Activated naive CD8-positive, alpha-beta T cell treated with anti-CD3 and anti-CD28 coated beads for 36 hours (primary cell): ENCODE measurements at places on chromosomes 16 and 17. TPM values are rescaled to one million over a fixed set of nuclear protein-coding genes. Genes with fewer than 3 reads are reported as not detected.

DNA sequence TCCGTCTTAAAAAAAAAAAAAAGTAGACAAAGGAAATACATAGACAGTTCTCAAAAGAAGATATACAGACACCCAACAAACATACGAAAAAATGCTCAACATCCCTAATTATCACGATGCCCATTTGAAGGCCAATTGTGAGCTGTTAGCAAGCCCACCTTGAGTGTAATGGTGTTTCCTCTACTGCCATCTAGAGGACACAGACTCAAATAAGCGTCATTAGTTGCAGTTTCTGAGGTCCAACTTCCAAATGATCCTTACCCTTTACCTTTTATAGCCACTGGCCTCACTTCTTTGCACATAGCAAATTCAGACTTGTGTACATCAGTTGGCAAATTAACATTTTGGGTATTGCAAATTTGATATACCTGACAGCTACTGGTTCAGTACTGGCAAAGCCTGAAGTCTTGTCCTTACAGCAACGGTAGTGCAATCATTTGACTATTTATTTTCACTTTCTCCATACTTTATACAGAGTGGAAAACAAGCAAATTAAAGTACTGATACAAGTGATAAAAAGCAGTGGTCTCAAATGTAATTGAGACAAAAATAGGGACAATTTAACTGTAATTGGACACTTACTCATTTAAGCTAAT, 536.3 kb upstream of the EEF2KMT start:
- DNase-seq, result no peak

DNA sequence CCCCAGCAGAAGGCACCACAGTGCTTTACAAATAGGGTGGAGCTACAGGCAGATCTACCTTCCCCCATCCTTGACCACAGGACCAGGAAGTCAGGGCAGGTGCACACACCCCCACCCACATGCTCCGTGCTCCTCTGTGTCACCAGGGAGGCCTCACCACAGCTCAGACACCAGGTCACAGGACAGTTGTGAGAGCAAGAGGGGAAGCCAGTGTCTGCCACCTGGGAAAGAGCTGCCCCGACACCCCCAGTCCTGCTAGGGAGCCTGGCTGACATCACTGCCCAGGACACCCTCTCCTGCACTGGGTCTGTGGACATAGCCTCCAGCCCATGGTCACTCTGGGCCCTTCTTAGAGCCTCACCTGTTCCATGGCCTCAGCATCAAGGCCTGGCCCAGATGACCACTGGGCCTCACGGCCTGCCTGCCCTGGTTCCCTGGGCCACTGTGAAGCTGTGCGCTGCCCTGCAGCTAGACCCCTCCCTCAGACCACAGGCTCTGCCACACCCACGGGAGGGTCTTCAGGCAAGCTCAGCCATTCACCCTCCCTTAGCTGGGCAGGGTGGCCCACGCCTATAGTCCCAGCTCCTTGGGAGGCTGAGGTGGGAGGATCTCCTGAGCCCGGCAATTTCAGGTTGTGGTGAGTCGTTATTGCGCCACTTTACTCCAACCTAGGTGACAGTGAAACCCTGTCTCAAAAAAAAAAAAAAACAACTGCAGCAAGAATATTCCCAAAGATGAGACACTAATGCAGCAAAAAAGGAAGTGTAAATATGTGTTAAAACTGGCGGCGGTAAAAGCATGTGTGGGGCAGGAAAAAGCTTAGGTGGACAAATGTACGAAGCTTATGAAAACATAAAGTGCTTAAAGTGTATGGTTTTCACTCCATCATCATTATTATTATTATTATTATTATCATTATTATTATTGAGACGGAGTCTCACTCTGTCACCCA, 14.2 kb downstream of the POLR3K start:
- peak; percentile 55 for DNase-seq

DNA sequence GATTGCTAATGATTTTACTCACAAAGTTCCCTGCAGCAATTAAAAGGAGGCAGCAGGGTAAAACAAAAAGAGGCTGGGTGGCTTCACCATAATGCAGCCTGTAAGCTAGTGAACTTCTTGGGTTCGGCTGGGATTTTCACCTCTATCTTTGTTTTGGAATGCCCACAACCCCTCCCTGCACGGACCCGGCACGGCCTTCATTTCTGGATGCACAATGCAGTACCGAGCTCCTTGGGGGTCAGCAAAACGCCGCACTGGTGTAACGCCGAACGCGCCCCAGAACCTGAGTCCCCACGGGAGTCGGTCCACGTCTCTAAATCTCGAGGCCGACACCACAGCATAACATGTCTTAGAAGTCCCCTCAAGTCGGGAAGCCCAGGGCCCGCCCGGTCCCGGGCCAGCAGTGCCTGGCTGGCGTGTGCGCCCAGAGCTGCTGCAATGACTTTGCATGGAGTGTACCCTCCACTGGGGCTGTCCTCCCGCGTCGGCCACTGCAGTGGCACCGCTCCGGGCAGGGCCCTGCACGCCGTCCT, 759 bp downstream of the UBE2O start:
- no peak for DNase-seq

GRCh38 chr16:22380529-22380928, 6.1 kb upstream of the CDR2 start:
- DNase-seq, result no peak

DNA sequence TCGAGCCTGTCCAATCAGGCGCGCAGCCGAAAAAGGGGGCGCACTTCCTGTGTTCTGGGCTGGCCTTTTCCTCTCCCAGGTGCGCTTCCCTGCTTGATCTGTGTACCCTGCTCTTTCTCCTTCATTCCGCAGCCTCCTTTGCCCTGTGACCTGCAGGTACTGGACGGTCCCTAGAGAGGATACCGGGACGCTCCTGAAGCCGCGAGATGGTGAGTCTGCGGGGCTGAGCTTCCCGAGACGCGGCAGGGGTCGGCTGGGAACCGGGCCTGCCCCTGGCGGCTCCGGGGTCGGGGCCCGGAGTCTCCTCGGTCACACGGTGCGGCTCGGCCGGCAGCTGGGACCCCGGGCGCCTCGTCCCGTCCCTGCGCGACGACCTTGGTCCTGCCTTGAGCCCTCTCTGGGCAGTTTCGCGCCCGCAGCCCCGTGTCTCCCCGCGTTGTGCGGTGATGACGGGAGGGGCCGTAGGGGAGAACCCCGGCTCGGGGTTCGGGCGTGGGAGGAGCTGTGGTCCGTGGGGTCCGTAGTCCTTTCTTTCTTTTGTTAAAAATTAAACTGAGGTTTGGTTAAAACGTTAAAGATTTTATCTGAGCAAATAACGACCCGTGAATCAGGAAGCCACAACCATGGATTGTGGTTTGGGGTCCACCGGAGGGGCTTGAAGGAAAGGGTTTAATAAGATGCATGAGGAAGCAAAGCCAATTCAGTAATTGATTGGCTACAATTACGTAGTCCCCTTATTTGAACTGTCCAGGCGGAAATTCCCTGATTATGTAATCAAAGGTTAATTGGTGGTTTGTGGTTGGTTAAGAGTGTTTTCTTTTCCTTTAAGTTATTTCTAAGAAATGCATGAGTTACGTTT, 172.8 kb upstream of the ZNF267 start:
- DNase-seq, result peak; percentile 90

The IRX6 gene
- total RNA-seq, result not detected

DNA sequence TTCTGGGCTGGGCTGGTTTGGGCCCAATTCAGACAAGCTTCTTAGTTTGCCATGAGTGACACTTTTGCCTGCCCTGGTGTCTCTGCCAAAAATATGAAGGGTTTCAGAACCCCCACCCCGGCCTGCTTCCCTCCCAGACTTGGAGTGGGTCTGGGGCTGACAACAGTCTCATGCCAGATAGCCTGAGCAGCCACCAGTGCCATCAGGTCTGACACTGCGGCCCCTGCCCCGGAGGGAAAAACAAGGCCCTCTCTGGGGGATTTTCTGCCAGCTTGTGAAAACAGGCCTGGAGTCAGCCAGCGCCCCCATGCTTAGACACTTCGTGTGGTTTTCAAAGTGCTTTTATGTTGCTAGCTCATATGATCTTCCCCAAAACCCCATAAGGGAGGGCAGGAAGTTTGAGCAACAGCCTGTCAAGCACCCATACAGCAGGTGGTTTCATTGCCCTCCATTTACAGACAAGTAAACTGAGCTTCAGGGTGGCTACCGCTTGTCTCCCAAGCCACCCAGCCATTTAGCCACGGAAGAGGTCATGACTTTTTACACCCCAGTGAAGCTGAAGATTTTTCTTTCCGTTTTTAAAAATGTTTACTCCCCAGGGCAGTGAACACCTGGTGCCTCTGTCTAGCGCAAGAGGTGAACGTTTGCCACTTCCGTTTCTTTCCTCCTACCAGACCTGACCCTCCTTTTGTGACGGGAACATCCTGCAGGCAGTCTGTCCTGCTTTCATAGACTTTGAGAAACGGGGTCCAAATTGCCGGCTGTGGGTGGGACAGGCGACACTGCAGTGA, 300.6 kb downstream of the SEC14L1 start:
- DNase-seq, result peak; percentile 71

The PRR29 gene
- total RNA-seq, result 0.93 TPM

GRCh38 chr17:6045621-6046357, 24.4 kb upstream of the WSCD1 start:
- DNase-seq, result no peak

DNA sequence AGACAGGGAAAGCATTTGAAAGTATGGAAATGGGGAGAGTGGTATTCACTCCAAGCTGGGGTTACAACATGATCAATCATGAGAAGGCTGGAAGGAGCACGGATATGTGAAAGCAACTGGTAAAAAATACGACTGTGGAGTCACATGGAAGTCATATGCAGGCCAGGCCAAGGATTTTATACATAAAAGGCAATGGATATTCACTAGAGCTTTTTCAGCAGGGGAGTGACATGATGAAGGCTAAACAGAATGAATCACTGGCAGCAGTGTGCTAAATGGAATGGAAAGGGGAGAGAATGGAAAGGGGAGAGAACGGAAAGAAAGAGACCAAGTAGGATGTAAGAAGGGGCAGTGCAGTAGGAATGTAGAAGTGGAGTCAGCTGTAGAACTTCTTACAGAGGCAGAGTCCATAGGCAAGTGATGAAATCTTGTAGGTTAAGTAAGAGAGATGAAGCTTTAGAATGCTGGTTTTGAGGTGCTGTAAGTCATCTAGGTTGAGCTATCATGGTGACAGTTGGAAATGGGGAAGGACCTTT, 13.0 kb upstream of the NETO2 start:
- DNase-seq, result no peak

GRCh38 chr16:59783191-59783590, 1049.1 kb upstream of the GOT2 start:
- no peak for DNase-seq

DNA sequence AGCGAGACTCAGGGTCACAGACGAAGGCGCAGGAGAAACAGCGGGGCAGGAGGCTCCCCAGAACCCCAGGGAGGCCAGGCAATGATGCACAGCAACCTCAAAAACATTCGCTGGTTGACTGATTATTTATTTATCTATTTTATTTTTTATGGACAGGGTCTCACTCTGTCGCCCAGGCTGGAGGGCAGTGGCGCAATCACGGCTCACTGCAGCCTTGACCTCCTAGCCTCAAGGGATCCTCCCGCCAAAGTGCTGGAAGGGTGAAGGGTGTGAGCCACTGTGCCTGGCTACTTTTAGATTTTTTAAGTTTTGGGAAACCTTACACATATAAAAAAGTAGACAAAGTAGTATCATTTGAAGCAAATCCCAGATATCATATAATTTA, 83.5 kb downstream of the ZNF778 start:
- DNase-seq, result no peak
